ENCODE measurements at places on chromosomes 2 and 18. TPM values are rescaled to one million over a fixed set of nuclear protein-coding genes. Genes with fewer than 3 reads are reported as not detected.

The RAD51AP2 gene
- total RNA-seq, result not detected

The ABCG5 gene
- not detected for total RNA-seq

DNA sequence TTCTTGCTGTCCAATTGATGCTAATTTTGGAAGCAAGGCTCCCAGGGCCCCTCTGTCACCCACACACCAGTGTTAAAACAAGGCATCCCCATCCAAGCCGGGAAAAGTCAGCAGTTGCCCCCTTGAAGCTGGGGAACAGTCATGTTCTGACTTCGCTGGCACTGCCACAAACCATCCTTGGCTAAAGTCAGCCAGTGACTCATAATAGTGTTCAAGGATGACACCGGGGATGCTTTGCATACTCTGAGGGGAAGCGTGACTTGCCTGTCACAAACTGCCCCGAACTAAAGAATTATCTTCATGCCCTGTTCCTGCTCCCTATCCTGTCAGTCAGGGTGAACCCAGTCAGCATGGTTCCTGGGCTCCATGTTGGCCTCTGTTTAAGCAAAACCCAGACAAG is 37.0 kb downstream of the TGFA start:
- no peaks in the 10 kb centered on the region for H3K36me3 ChIP-seq
- no peaks in the 10 kb centered on the region for H3K27me3 ChIP-seq
- H3K4me3 ChIP-seq, result no peak overlapping the region
- H3K4me1 ChIP-seq, result peaks cover 26% of the 10 kb centered on the region
- no peak overlapping the region for H3K27ac ChIP-seq

GRCh38 chr2:177329064-177329463 is 63.5 kb upstream of the AGPS start:
- H3K4me1 ChIP-seq, result peaks cover 4% of the 10 kb centered on the region
- no peak overlapping the region for H3K4me3 ChIP-seq
- no peak for DNase-seq
- H3K27ac ChIP-seq, result no peak overlapping the region
- no peaks in the 10 kb centered on the region for H3K36me3 ChIP-seq

GRCh38 chr2:221649051-221649775 is 77.1 kb upstream of the EPHA4 start:
- peak; percentile 55 for DNase-seq
- H3K36me3 ChIP-seq, result no peaks in the 10 kb centered on the region
- H3K27me3 ChIP-seq, result no peaks in the 10 kb centered on the region
- no peaks in the 10 kb centered on the region for H3K4me1 ChIP-seq

GRCh38 chr2:134491771-134492441 is 226.9 kb downstream of the TMEM163 start:
- no peak overlapping the region for H3K4me3 ChIP-seq
- no peak overlapping the region for H3K27ac ChIP-seq
- H3K27me3 ChIP-seq, result no peaks in the 10 kb centered on the region

DNA sequence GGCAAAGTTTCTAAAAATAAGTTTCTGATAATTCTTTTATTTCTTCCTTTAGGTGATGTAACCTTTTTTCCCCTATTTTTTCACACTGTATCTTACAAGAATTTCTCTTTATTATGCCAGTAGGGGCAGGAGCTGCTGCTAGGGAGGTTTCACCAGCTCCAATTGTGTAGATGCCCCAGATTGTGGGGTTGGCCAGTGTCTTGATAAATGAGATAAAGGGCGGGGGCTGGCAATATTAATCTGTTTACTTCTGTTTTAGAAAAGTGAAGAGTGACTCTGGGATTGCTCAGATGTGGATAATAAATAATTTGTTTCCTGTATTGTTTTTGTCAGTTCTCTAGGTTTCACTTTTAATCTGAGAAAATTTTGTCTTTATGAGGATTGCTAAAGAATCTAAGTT is 190.4 kb downstream of the MC4R start:
- no peaks in the 10 kb centered on the region for H3K36me3 ChIP-seq
- no peak for DNase-seq

The ALPP gene
- not detected for total RNA-seq

The HOXD13 gene
- not detected for total RNA-seq

The LDLRAD4 gene
- 42.3 TPM for total RNA-seq

- no peak overlapping the region for H3K27ac ChIP-seq
- peaks cover 28% of the 10 kb centered on the region for H3K4me1 ChIP-seq
- H3K36me3 ChIP-seq, result no peaks in the 10 kb centered on the region
Observed at GRCh38 chr18:79943608-79944125, 7.8 kb downstream of the SLC66A2 start.

The STAT4 gene
- 8.5 TPM for total RNA-seq

GRCh38 chr2:86476092-86476491 is 34.9 kb downstream of the KDM3A start:
- peaks cover 40% of the 10 kb centered on the region for H3K36me3 ChIP-seq
- H3K4me3 ChIP-seq, result no peak overlapping the region
- no peaks in the 10 kb centered on the region for H3K27me3 ChIP-seq
- no peaks in the 10 kb centered on the region for H3K4me1 ChIP-seq
- H3K27ac ChIP-seq, result no peak overlapping the region

The PLEK gene
- 17.3 TPM for total RNA-seq

- no peaks in the 10 kb centered on the region for H3K36me3 ChIP-seq
- peaks cover 2% of the 10 kb centered on the region for H3K4me1 ChIP-seq
- DNase-seq, result no peak
- H3K27ac ChIP-seq, result no peak overlapping the region
- no peak overlapping the region for H3K4me3 ChIP-seq
Observed at GRCh38 chr2:240229603-240230235, 89.3 kb upstream of the OTOS start.

DNA sequence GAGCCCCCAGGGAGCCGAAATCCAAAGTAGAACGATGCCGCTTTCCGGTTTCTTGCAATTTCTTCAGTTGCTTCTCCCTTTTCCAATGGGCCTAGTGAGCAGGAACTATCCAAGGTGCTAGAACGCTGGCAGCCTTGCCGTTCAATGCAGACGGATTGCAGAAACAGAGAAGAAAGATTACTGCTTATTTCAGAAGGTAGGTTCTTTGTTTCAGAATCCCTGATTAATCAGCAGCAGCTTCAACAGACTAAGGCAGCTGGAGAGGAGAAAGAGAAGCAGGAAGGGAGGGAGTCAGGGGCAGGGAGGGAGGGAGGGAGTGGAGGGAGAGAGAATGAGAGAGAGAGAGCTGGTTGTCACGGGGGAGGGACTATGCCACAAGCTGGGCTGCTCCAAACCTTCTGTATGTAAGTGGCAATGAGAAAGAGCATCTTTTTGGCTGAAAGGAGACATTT is 576 bp downstream of the NYAP2 start:
- H3K27ac ChIP-seq, result no peak overlapping the region
- peak; percentile 35 for DNase-seq
- H3K4me1 ChIP-seq, result no peaks in the 10 kb centered on the region
- H3K27me3 ChIP-seq, result no peaks in the 10 kb centered on the region
- no peak overlapping the region for H3K4me3 ChIP-seq

The TRIM54 gene
- total RNA-seq, result 0.31 TPM

The RAB3GAP1 gene
- 41.4 TPM for total RNA-seq

- no peak for DNase-seq
- no peak overlapping the region for H3K4me3 ChIP-seq
- H3K4me1 ChIP-seq, result peaks cover 7% of the 10 kb centered on the region
- H3K27me3 ChIP-seq, result no peaks in the 10 kb centered on the region
Observed at GRCh38 chr18:11901826-11902438, 6.2 kb downstream of the MPPE1 start.

DNA sequence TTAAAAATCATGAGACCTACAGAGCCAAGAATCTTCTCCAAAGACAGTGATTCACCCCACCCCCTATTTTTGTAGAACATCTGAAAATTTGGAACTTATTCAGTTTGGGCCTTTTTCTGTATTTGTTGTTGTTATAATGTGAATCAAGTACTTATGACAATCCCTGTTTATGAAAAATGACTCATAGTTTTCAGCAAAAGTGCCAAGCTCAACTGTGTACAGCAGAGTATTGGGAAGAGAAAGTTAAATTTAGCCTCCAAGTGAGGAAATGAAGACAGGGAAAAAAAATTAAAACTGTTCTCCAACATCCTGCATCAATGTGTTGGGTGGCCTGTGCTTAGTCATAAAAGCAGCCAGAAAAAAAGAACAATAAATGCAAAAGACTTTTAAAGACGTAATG is 46.2 kb downstream of the LRATD1 start:
- H3K4me3 ChIP-seq, result no peak overlapping the region
- no peaks in the 10 kb centered on the region for H3K27me3 ChIP-seq
- H3K4me1 ChIP-seq, result no peaks in the 10 kb centered on the region
- H3K27ac ChIP-seq, result no peak overlapping the region
- H3K36me3 ChIP-seq, result no peaks in the 10 kb centered on the region
- DNase-seq, result no peak

- H3K36me3 ChIP-seq, result no peaks in the 10 kb centered on the region
- no peaks in the 10 kb centered on the region for H3K27me3 ChIP-seq
- no peaks in the 10 kb centered on the region for H3K4me1 ChIP-seq
- no peak overlapping the region for H3K4me3 ChIP-seq
- peak; percentile 34 for DNase-seq
Observed at GRCh38 chr2:201971531-201972228, 62.0 kb upstream of the FZD7 start.
